Left kidney (tissue), 8 donors: ENCODE measurements at places on chromosomes 11 and 22. TPM values are rescaled to one million over a fixed set of nuclear protein-coding genes. Genes with fewer than 3 reads are reported as not detected.

Gene C11orf42
- polyA plus RNA-seq = 0.91 TPM

Gene TTC36
- 1.3 TPM for polyA plus RNA-seq

Gene SCGB1C1
- polyA plus RNA-seq = 1.1 TPM

Gene SART1
- 48.6 TPM for polyA plus RNA-seq

Gene SAA4
- not detected for polyA plus RNA-seq

Gene STK33
- polyA plus RNA-seq = 47.1 TPM

Gene NOX4
- polyA plus RNA-seq = 62.9 TPM

Gene INS
- not detected for polyA plus RNA-seq

Gene DHCR7
- polyA plus RNA-seq = 54.2 TPM

Gene CYP2D6
- 6.2 TPM for polyA plus RNA-seq

Gene TRIM48
- polyA plus RNA-seq = not detected

Gene CEND1
- polyA plus RNA-seq = 0.27 TPM

Gene NAV2
- 40.4 TPM for polyA plus RNA-seq

Gene TTC28
- polyA plus RNA-seq = 45.8 TPM

Gene FDXACB1
- 5.3 TPM for polyA plus RNA-seq

Gene MS4A5
- not detected for polyA plus RNA-seq

Gene ANO1
- polyA plus RNA-seq = 18.2 TPM
